ENCODE measurements at places on chromosomes 1 and 21. TPM values are rescaled to one million over a fixed set of nuclear protein-coding genes. Genes with fewer than 3 reads are reported as not detected.
A peak's percentile ranks its signal among the peaks of the same experiment; 100 is the strongest.

- H3K4me1 ChIP-seq: peaks cover 13% of the 10 kb centered on the region
- H3K4me3 ChIP-seq: no peak overlapping the region
- H3K36me3 ChIP-seq: no peaks in the 10 kb centered on the region
- DNase-seq: no peak
Observed at GRCh38 chr1:201495551-201496295, 11.2 kb downstream of the CSRP1 start.

DNA sequence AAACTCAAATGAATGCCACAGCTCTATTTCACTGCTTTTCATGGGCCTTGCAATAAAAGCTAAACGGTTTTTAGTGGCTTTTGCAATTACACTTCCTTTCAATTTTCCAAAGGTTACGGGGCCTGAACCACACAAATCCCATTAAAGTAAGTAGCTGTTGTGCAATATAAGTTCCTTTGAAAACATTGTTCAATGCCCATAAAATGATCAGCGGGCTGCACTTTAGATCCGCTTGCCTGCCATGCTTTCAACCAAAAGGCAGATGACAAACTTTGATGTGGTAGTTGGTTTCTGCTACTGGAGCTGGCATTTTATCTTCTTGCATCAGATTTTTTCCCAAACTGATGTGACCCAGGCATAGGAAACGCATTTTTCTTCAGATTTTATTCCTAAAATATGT is 50.2 kb downstream of the PRRX1 start:
- no peaks in the 10 kb centered on the region for H3K36me3 ChIP-seq
- no peak overlapping the region for H3K27ac ChIP-seq
- no peak overlapping the region for H3K4me3 ChIP-seq
- no peaks in the 10 kb centered on the region for H3K27me3 ChIP-seq
- no peak for DNase-seq
- H3K4me1 ChIP-seq: no peaks in the 10 kb centered on the region

DNA sequence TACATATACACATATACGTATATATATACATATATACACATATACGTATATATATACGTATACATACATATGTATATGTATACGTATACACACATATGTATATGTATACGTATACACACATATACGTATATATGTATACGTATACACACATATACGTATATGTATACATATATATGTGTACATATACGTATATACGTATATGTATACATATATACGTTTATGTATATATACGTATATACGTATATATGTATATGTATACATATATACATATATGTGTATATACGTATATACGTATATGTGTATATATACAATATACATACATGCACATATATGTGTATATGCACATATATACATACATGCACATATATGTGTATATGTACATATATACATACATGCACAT is 396.2 kb upstream of the DUSP10 start:
- no peak for DNase-seq
- H3K36me3 ChIP-seq: peaks cover 5% of the 10 kb centered on the region
- no peak overlapping the region for H3K27ac ChIP-seq
- H3K4me3 ChIP-seq: no peak overlapping the region

MAPKAPK2 gene
- 115 TPM for total RNA-seq

DCST1 gene
- not detected for total RNA-seq

DNA sequence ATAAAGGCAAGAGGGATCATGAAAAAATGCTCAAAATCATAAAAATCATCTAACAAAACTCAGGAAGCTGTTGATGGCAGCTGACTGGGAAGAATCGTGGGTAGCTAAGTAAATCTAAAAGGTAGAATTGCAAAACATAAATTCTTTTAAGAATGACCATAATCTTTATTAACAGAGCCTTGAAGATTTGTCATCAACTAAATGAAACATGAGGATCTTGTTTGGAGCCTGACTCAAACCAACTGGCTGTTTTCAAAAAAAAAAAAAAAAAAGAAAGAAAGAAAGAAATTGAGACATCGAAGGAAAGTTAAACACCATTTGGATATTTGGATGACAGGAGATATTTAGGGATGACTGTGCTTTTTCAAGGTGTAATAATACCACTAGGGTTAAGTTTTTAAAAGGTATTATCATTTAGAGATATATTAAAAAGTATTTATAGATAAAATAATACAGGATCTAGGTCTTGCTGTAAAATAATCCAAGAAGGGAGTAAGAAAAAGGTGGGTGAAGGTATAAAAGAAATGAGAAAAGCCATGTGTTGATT is 48.6 kb downstream of the CD34 start:
- peaks cover 11% of the 10 kb centered on the region for H3K36me3 ChIP-seq
- H3K4me1 ChIP-seq: peaks cover 50% of the 10 kb centered on the region
- H3K4me3 ChIP-seq: peak overlapping the region; percentile 80
- DNase-seq: no peak

- no peaks in the 10 kb centered on the region for H3K36me3 ChIP-seq
- no peak overlapping the region for H3K4me3 ChIP-seq
- H3K4me1 ChIP-seq: peaks cover 6% of the 10 kb centered on the region
Observed at GRCh38 chr1:107991371-107992066, 26.5 kb upstream of the VAV3 start.

GRCh38 chr1:210541680-210542358 is 213.1 kb downstream of the HHAT start:
- no peaks in the 10 kb centered on the region for H3K27me3 ChIP-seq
- peaks cover 3% of the 10 kb centered on the region for H3K4me1 ChIP-seq
- no peak for DNase-seq
- H3K27ac ChIP-seq: no peak overlapping the region

DNA sequence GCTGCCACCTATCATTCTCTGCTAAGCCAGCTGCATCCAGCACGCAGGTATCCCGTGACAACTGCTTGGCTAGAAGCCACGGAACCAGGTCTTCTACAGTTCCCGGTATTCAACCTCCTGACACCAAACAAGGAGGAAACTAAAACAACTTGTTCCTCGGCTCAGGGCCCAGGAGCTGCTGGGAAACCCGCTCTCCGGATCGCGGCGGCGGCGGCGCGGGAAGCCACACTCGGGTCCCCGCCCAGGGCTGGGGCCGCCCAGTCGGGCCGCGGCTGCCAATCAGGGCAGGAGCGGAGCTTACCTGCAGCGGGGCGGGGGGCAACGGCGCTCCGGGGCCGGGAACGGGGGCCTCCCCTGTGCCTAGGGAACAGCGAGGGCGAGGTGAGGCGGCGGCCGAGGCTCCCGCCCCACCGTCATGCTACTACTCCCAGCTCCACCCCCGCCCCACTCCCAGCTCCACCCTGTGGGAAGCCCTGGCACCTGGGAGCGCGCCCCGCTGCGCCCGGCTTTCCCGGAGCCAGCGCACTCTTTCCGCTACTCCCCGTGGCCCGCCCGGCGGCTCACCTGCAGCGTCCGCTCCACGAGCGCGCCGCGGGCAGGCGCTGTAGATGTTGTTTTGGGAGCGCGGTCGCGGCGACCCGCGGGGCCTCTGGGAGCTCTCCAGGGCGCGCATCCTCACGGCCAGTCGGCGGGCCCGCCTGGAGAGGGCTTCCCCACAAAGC is 12.1 kb downstream of the IL24 start:
- H3K4me3 ChIP-seq: no peak overlapping the region
- H3K36me3 ChIP-seq: no peaks in the 10 kb centered on the region
- peaks cover 56% of the 10 kb centered on the region for H3K4me1 ChIP-seq
- H3K27me3 ChIP-seq: no peaks in the 10 kb centered on the region
- no peak for DNase-seq

GREM2 gene
- 0.14 TPM for total RNA-seq

- peak overlapping the region; percentile 100 for H3K27ac ChIP-seq
- H3K4me1 ChIP-seq: peaks cover 76% of the 10 kb centered on the region
- H3K27me3 ChIP-seq: no peaks in the 10 kb centered on the region
- peak overlapping the region; percentile 82 for H3K4me3 ChIP-seq
- H3K36me3 ChIP-seq: peaks cover 8% of the 10 kb centered on the region
- no peak for DNase-seq
Observed at GRCh38 chr1:26542771-26543451, 13.3 kb downstream of the RPS6KA1 start.

DNA sequence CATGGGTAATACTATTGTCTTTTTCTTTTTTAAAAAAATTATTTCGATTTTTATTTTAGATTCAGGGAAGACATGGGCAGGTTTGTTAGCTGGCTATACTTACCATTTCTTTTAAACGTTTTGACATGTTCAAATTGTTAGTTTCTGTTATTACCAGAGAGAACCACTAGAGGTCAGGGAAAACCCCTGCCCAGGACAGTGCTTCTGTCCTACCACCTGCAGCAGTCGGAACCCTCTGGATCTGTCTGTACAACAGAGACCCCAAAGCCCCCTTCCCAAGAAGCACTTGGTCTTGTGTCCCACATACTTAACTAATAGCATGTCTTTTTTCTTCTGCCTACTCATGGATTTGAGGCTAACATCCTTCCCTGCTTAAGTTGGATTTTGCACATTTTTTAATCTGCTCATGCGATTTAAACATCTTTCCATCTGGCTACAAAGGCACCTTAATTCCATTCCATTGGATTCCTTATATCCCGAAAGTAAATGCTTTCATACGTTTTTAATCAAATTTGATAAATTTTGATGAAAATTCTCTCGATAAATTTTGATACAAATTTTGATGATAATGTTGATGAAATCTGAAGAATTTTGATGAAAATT is 10.0 kb upstream of the C1orf115 start:
- peaks cover 6% of the 10 kb centered on the region for H3K27me3 ChIP-seq
- H3K36me3 ChIP-seq: no peaks in the 10 kb centered on the region
- H3K4me1 ChIP-seq: no peaks in the 10 kb centered on the region

GRCh38 chr1:46244656-46245371 is 2.7 kb upstream of the RAD54L start:
- H3K36me3 ChIP-seq: no peaks in the 10 kb centered on the region
- H3K27ac ChIP-seq: no peak overlapping the region
- peaks cover 11% of the 10 kb centered on the region for H3K4me1 ChIP-seq
- DNase-seq: no peak

- H3K36me3 ChIP-seq: no peaks in the 10 kb centered on the region
- DNase-seq: no peak
- peaks cover 10% of the 10 kb centered on the region for H3K27me3 ChIP-seq
- no peaks in the 10 kb centered on the region for H3K4me1 ChIP-seq
- H3K27ac ChIP-seq: no peak overlapping the region
- H3K4me3 ChIP-seq: no peak overlapping the region
Observed at GRCh38 chr1:15186846-15187151, 33.3 kb downstream of the TMEM51 start.

DNA sequence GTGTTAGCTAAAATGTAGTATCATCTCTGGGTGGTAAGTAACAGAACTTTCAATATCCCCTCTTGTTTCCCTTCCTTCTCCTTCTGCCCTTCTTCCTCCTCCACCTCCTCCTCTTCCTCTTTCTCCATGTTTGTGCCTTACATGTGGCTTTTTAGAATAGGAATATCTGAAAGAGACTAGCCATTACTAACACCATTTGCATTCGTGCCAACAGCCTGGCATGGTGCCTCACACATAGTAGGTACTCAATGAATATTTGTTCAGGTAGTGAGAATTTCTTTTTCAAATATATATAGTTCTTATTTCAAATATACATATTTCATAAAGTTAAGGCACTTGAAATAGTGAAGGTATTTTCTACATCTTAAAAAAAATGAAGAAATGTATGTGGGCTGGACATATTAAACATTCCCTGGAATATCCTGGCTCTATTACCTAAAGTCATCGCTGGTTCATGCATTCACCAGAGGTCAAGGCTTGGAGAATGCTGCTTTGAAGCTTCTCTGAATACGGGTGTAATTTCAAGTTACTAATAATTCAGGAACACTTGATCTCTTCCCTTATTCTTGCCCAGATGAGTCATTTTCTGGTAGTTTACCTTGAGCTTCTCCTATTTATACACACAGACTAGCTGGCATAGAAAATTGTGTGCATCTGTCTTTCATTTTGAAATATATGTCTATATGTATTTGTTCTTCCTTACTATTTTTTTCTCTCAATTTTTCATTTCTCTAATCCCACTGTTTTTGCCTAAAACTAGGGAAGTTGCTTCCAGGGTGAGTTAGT is 319.4 kb downstream of the TGFB2 start:
- no peak overlapping the region for H3K27ac ChIP-seq
- DNase-seq: no peak
- H3K4me1 ChIP-seq: no peaks in the 10 kb centered on the region
- H3K36me3 ChIP-seq: no peaks in the 10 kb centered on the region

All from natural killer cell treated with Interleukin-12 subunit alpha and Interleukin-12 subunit beta and Interleukin-15 and Interleukin-18, amount 100 ng/mL, for 72 hours (primary cell).